ENCODE measurements at places on chromosomes 1 and 21. TPM values are rescaled to one million over a fixed set of nuclear protein-coding genes. Genes with fewer than 3 reads are reported as not detected.

DNA sequence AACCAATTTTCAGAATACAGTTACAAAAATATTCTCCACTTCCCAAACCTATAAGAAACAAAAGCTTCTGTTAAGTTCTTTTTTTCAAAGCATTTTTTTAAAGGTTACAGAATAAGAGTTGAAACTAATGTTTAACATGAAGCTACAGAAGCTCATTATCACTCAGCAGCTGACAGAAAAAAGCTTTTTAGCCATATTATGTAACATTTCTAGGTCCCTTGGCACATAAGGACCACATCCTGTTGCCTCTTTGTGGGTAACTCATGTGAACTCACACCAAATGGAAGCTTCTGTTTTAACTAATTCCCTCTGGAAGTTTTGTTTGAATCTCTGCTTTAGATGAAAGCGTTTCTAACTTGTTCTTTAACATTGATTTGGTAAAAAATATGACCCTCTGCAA is 242.5 kb upstream of the TMPRSS15 start:
- DNase-seq = no peak
- no peak overlapping the region for H3K4me3 ChIP-seq
- no peak overlapping the region for H3K27ac ChIP-seq
- H3K27me3 ChIP-seq = peaks cover 21% of the 10 kb centered on the region
- H3K4me1 ChIP-seq = no peaks in the 10 kb centered on the region
- no peaks in the 10 kb centered on the region for H3K36me3 ChIP-seq

The MRPL39 gene
- 23.8 TPM for total RNA-seq

GRCh38 chr1:151661751-151662150 is 49.9 kb downstream of the SNX27 start:
- peaks cover 21% of the 10 kb centered on the region for H3K36me3 ChIP-seq
- no peaks in the 10 kb centered on the region for H3K4me1 ChIP-seq
- no peak overlapping the region for H3K4me3 ChIP-seq
- H3K27ac ChIP-seq = no peak overlapping the region

DNA sequence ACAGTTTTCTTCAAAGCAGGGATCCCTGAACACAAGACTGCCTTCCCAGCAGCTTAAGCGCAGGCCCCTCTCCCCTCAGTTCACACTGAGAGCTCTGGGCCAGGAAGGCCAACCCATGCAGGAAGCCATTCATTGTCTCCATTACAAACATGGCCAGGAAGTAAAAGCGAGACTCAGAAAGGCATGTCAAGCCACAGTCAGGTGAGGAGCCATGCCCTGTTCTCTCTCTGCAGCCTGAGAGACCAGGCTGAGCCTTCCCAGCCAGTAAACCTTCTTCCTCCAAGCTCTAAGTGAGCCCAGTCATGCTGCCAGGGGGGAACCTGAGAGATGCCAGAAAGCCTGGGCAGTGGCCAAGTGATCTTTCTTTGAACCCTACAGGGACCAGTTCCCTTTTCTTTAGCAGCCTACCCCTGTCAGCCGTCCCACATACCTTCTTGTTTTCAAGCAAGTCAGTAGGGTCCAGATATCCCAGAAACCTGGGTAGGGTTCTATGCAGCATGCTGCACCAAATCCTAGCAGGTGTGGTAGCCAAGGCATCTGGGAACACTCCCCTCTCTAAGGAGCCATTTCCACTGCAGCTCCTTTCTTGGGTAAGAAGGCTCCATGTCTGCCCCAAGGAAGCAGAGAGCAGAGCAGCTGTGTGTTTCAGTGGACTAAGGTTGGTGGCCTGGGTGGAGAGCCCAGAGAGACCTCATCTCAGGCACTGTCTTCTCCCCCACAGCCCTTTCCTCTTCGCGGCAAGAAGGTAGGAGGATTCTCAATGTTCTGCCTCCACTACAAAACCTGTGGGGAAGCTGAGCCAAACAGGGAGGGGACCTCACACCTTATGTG is 977 bp downstream of the TRAF3IP3 start:
- H3K36me3 ChIP-seq = no peaks in the 10 kb centered on the region
- H3K27me3 ChIP-seq = peaks cover 17% of the 10 kb centered on the region
- H3K27ac ChIP-seq = no peak overlapping the region
- H3K4me3 ChIP-seq = no peak overlapping the region
- H3K4me1 ChIP-seq = no peaks in the 10 kb centered on the region
- DNase-seq = no peak

The RRP1 gene
- 44.5 TPM for total RNA-seq

GRCh38 chr1:212149566-212149965 is 114.0 kb downstream of the DTL start:
- DNase-seq = no peak
- H3K36me3 ChIP-seq = no peaks in the 10 kb centered on the region
- H3K4me1 ChIP-seq = no peaks in the 10 kb centered on the region
- no peaks in the 10 kb centered on the region for H3K27me3 ChIP-seq

The INKA2 gene
- 0.89 TPM for total RNA-seq

- no peak overlapping the region for H3K4me3 ChIP-seq
- peaks cover 40% of the 10 kb centered on the region for H3K36me3 ChIP-seq
- no peaks in the 10 kb centered on the region for H3K4me1 ChIP-seq
- H3K27ac ChIP-seq = no peak overlapping the region
- no peaks in the 10 kb centered on the region for H3K27me3 ChIP-seq
Measured at GRCh38 chr21:43903451-43904091, 38.5 kb downstream of the AGPAT3 start.

DNA sequence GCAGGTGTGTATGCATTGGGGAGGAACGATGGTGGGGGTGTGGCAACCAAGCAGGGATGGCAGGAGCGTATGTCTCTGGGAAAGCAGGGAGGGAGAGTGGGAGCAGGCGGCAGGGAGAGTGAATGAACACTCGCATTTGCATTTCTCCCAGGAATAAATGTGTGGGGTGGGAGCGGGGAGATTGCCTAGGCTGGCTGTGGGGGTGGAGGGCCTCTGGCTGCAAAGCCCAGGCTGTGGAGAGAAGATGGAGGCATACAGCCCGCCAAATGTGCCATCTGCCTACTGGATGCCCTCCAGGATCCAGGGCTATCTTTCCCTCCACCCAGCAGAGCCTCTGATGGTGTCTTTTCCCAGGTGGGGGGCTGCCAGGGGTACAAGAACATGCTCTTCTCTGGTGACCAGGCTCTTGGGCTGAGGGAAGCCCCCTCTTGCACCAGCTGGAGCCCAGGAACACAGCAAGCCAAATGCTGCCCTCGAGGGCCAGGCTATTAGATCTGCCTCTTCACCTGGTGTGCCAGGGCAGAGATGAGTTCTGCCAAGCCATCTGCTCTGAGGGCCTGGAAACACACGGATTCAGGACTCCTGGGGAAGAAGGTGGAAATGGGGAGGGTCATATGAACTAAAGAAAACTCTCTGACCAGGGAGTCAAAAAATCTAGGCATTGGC is 1.7 kb upstream of the OPTC start:
- H3K4me1 ChIP-seq = peaks cover 17% of the 10 kb centered on the region
- no peaks in the 10 kb centered on the region for H3K36me3 ChIP-seq
- DNase-seq = no peak
- no peak overlapping the region for H3K4me3 ChIP-seq
- H3K27me3 ChIP-seq = no peaks in the 10 kb centered on the region
- no peak overlapping the region for H3K27ac ChIP-seq

- DNase-seq = no peak
- H3K4me3 ChIP-seq = peak overlapping the region; percentile 61
- H3K27ac ChIP-seq = no peak overlapping the region
- peaks cover 64% of the 10 kb centered on the region for H3K27me3 ChIP-seq
- peaks cover 18% of the 10 kb centered on the region for H3K4me1 ChIP-seq
Measured at GRCh38 chr1:85047144-85047471, 1.2 kb downstream of the MCOLN3 start.

DNA sequence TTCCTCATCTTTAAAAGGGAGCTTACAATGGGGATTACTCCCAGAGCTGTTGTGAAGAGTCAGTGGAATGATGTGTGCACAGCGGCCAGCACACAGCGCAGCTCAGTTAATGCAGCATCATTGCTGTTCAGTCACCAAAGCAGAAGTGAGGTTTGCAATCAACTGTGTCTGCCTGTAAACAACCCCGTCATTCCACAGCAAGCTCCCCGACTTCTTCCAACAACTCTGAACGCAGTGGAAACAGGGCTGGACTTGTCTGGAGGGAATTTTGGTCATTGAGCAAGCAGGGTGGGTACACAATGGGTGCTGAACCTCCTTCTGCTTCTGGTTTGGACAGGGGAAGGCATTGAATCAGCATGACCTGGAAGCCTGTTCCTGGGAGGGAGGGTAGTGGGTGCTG is 347.4 kb downstream of the PTPRU start:
- H3K27ac ChIP-seq = no peak overlapping the region
- H3K4me3 ChIP-seq = no peak overlapping the region
- no peaks in the 10 kb centered on the region for H3K36me3 ChIP-seq

DNA sequence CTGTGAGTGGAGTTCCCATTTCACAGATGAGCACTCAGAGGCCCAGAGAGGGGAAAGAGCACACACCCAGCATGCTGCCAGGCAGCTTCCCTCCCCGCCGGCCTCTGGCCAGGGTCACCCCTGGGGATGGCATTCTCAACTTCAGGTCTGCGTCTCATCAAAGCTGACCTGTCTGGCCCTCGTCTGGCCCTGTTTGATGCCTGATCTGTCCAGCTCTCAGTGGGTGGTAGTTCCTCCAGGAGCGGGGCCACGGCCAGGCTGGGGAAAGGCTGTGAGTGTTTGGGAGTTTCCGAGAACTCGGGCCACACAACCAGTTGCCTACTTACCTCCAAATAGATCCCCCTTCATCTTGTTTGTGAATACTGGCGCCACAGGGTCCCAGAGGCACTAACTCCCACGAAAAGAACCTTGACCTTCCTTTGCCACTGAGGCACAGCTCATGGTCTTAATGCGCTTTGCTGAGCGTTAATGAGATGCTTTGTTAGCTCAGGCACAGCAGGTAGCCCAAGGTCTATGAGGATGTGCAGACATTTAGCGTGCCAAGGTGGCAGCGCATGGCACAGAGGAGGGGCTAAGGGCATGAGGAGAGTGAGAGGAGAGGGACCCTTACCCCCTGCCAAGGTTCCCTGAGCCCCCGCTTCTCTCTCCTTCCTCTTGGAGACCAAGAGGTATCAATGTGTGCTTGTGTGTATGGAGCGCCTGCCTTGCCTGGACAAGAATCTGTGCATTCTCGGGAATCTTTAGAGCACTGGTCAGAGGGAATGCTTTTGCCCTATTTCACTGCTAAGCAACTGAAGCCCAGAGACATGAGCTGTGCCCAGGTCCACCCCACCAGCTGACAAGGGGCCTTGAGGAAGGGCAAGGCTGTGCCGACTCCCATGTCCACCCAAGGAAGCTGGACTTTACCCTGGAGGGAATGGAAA is 61.2 kb downstream of the DISP3 start:
- no peak overlapping the region for H3K4me3 ChIP-seq
- no peak for DNase-seq
- H3K27ac ChIP-seq = no peak overlapping the region
- H3K36me3 ChIP-seq = no peaks in the 10 kb centered on the region
- peaks cover 48% of the 10 kb centered on the region for H3K27me3 ChIP-seq

DNA sequence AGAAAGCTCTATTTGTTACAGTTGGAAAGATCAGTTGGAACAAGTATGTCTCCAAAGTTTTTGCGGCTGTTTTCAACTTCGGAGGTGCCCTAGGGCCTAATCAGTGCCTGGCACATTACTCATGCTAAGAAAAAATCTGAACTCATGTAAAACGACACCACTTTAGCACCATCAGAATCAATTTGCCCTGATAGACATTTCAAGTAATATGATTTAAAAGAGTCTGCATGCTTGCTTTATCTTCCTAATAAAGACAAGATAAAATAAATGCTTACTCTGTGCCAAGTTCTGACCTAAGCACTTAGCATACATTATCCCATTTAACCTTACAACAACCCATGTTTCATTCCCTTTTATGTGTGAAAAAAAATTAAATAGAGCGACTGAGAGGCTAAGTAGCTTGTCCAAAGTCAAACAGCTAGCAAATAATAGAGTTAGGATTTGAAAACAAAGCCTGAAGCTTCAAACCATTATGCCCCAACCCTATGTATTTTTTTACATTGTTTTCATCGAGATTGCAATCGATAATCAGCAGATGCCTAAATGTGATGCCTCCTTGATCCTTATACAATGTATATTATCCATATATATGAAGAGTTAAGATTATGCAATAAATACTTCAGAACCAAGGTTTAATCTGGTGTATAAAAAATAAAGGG is 91.3 kb downstream of the DENND1B start:
- H3K4me1 ChIP-seq = peaks cover 62% of the 10 kb centered on the region
- H3K36me3 ChIP-seq = peaks cover 15% of the 10 kb centered on the region
- H3K4me3 ChIP-seq = peak overlapping the region; percentile 20
- no peaks in the 10 kb centered on the region for H3K27me3 ChIP-seq
- H3K27ac ChIP-seq = peak overlapping the region; percentile 50

DNA sequence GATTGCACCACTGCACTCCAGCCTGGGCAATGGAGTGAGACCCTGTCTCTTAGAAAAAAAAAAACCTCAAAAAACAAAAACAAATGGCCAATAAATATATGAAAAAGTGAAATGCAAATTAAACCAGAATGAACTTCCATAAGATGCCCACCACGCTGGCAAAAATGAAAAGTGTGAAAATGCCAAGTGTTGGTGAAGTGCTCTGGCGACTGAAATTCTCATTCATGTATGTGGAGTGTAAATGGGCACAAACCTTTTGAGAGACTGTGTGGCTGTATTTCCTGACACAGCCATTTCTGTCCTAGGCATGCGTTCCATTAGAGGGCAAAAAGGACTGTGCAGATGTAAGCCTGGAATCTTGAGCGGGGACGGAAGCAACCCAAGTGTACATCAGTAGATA is 18.3 kb downstream of the YBEY start:
- H3K36me3 ChIP-seq = peaks cover 30% of the 10 kb centered on the region
- no peaks in the 10 kb centered on the region for H3K4me1 ChIP-seq
- H3K27me3 ChIP-seq = no peaks in the 10 kb centered on the region

DNA sequence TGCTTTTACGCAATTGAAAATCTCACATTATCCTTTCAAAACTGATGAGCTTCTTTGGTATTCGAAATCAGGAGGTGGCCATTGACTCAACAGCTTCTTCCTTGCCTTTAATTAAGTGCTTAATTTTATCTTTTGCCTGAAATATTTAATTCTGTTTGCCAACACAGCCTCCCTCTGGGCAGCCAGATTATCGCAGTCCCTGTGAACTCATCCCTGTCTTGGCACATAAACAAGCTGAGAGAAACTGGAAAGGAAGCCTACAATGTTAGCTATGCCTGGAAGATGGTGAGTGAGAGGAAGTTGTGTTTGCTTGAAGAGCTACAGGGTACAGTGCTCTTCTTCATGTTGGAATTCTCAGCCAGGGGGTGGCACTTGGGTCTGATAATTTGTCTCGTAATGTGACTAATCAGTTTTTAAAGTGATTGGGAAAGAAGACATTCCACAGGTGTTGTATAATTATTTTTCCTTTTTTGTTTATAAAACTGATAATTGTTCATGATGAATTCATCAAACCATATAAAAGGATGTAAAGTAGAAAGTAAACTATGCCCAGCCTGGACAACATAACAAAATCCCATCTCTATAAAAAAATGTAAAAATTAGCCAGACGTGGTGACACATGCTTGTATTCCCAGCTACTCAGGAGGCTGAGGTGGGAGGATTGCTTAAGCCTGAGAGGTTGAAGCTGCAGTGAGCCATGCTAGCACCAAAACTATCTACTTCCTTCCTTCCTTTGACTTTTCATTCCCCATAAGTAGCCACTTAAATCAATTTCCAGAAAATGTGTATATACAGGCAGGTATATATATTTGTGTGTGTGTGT is 90.1 kb upstream of the RAVER2 start:
- peaks cover 21% of the 10 kb centered on the region for H3K4me1 ChIP-seq
- no peak overlapping the region for H3K4me3 ChIP-seq
- DNase-seq = no peak
- no peak overlapping the region for H3K27ac ChIP-seq
- H3K36me3 ChIP-seq = peaks cover 20% of the 10 kb centered on the region

The AZIN2 gene
- total RNA-seq = 14.4 TPM
